ENCODE measurements at places on chromosomes 11 and 22.

DNA sequence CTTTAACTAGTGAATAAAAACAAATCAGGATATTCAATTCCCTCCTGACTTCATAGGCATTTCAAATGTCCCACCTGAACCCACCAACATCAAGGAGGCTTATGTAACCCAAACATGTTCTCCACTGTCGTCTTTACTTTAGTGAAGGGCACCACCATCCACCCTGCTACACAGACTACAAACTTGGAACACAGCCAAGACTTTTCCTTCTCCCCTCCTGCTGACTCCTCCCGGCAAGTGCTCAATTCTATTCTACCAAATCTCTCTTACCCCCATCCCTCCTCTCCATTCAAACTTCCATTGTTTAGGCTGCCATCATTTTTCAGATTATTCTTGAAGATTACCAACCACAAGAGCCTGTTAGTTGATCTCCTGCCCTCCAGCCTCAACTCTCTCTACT lies 24.3 kb downstream of the SAAL1 start:
- no peak for DNase-seq

DNA sequence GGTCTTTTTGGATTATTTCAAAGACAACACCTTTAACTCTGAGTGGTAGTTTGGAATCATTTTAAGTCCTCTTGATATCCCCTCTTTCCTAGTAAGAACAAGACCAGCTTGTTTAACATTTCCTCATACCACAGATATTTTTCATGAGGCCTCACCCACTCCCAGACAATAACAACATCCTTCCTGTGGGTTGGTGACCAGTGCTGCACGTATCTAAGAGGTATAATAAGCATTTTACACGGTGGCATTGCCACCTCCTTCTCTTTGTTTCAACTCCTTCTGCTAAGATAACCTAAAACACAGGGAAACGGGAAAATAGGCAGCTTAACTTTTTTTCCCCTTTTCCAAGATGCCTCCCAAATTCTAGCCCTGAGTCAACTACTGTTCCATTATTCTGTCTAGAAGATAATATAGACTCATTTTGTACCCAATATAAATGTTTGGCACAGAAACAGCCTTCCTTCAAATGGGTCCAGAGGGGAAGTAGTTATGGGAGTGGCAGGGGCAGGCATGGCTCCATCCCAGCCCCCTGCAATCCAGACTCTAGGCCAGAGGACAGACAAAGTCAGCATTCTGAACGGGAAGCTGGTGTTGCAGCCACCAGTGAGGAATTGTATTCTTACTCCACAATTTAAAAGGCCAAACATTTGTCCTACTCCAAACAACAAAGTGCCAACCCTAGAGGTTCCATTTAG lies 28.5 kb downstream of the MAML2 start:
- DNase-seq: no peak

- no peak for DNase-seq
These were observed 11.7 kb downstream of the NRXN2 start for GRCh38 chr11:64711138-64711955.

GRCh38 chr22:21666786-21667185 lies 974 bp downstream of the PPIL2 start:
- no peak for DNase-seq

DNA sequence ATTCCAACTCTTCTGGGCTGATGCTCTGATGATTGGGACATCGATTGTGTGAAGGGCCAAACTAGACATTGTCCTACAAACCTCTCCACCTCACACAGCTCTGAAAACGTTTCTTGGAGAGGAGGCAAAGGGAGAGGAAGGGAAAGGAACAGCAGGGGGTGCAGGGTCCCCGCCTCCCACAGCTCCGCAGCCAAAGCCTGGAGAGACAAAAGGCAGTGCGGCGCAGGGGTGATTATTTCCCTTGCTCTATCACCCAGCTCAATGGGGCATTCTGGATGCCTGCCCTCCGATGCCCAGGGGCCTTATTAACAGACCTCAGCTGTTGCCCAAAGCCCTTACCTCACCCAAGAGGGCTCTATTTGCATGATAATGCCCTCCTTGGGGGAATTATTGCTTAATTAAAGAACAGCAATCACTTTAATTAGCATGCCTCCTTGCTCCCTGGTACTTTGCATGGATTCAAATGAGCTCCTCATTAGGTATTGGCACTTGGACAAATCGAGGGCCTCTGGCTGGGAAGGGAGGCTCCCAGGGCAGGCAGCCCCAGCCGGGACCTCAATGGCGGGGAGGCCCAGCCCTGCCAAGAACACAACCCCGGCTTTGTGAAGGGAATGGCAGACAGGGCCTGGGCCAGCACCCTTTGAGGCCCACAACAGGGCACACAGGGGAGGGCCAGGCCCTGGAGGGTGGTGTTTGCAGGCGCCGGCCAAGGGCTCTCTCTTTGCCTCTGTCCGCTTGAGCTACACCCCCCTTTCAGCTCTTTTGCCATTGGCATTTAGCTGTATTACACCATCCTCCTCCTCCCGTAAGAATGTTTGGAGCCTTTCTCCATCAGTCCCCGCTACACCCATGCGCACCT lies 19.8 kb upstream of the CDON start:
- DNase-seq: no peak

DNA sequence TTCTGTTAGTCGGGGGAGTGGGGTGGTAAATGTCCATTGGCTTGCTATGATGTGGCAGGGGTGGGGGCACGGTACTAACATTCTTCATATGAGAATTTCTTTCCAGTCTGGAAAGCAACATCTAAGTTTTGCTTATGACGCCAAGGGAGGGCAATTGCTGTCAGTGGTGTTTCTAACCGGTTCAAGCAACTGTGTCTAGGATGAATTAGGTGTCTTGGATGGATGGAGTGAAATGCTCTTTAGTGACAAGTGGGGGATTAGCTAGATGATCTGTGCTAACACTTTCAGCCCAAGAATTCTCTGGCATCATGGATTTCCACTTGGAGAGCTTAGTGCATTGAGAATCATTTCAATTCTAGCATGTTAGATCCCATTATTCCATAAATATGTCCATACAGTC lies 262.6 kb upstream of the SORL1-AS1 start:
- no peak for DNase-seq

DNA sequence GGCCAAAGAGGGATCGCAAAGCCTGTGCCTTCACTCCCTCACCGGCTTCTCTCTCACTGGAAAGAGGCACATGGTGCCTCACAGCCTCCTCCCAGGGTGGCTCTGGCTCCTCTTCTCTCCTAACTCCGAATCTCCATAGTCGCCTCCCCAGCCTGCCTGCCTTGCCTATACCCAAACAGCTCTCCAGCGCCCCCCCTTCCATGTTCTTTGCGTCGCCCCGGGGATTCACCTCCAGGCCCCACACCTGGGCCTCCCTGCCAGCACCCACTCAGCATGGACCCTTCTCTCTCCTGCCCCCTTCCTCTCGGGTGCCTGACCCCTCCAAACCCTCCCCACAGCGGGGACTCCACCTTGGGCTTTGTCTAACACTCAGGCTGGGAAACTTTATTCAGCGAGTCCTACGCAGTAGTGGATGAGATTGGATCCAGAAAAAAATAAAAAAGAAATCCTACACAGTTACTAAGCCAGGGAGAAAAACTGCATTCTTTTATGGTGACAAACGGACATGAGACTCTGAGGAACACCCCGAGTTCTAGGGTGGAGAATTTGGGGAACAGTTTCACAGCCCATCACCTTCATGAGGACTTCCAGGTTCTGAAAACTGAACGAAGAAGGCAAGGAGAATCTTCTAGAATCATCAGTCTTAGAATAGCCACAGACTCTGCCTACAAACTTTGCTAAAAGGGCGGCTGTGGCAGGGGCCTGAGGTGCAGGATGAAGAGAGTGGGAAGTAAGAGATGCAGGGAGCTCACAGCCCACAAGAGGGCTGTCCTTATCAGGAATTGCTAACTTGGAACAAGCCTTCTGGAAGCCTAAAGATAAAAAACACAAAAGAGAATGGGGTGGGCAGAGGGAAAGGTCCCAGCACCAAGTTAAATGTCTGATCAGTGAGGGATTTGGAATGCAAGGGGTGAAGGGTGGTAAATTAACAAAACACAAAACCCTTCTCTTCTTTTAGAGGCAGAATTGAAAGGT lies 5.3 kb downstream of the PPM1F start:
- DNase-seq: no peak

DNA sequence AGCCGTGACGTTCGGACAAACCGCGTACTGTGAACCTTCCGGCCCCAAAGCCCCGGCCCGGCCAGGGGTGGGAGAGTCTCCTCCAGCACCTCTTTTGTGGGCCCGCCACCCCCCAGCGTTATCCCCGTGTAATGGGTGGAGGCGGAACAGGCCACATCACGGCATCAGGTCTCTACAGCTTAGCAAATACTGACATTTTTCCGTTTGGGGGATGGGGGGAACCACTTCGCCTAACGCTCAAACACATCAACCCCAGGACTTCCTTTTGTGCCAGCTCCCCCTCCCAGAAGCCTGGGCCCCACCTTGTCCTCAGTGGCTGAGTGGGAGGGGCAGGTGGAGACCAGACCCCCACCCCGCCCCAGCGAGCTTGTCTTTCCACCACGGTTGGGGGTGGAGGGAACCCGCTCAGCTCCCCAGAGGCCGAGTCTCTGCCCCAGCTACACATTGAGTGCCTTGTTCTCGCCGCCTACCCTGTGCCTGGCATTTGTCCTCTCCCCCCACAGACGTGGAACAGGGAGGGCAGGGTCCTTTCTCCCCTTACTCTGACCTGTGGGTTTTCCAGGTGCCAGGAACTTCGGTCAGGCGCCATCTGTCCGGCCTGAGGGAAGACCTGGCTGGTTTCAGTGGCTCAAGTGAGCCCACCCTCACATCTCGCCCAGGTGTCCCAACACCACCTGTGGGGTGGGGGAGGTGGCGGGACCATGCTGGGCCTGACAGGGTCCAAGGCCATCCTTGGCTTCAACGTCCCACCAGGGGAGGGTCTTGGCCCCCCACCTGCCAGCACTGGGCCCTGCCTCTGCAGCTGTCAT lies 29.6 kb downstream of the SBF1 start:
- DNase-seq: no peak

DNA sequence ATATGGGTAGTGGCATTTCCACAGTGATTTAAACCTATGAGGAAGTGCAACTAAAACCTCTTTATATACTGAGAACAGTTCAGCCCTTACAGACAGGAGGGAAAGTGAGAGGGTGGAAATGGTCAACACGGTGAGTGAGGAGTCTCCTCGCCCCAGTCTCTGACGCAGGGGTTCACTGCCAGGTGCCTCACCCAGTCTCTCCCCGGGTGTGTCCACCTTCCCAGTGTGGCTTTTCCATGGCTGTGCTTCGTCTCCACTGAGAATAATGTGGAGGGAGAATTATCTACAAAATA lies 116.6 kb upstream of the TOP3B start:
- DNase-seq: no peak

DNA sequence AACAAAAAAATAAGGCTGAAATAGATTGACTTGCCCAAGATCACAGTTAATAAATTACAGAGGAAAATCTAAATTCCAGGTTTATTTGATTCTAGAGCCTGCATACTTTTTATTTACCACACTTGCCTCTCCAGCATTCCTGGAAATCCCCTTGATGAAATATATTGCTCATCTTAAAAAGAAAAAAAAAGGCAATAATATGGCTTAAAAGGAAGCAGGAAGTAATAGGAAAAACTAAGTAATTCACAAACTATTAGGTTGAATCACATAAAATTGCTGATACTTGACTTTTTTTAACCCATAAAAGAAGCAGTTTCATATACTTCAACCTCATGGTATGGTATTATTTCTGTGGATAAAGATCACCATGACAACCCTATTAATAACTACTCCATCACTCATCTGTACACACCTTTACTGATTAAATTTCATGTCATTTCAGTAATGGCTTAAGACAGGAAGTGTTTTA lies 52.9 kb downstream of the COPB1 start:
- DNase-seq: no peak

- no peak for DNase-seq
These were observed 71.4 kb upstream of the SYN3 start for GRCh38 chr22:33129621-33130020.

DNA sequence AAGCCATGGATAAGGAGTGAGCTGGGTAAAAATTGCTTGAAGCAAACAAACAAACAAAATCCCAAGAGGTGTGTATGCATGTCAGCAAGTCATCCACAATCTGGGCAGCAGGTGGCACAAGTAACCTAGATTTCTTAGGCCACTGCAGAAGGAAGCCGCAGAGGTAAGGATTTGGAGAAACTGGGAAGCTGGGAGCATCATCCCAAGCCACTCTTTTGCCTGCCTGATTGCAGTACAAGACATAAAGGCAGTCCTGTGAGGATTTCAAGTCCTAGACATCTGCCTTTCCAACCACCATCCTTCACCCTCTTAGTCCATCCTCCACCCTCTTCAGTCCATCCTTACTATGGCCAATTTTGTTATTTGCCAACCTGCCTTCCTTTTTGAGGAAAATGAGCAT lies 67.2 kb upstream of the BMAL1 start:
- DNase-seq: no peak

DNA sequence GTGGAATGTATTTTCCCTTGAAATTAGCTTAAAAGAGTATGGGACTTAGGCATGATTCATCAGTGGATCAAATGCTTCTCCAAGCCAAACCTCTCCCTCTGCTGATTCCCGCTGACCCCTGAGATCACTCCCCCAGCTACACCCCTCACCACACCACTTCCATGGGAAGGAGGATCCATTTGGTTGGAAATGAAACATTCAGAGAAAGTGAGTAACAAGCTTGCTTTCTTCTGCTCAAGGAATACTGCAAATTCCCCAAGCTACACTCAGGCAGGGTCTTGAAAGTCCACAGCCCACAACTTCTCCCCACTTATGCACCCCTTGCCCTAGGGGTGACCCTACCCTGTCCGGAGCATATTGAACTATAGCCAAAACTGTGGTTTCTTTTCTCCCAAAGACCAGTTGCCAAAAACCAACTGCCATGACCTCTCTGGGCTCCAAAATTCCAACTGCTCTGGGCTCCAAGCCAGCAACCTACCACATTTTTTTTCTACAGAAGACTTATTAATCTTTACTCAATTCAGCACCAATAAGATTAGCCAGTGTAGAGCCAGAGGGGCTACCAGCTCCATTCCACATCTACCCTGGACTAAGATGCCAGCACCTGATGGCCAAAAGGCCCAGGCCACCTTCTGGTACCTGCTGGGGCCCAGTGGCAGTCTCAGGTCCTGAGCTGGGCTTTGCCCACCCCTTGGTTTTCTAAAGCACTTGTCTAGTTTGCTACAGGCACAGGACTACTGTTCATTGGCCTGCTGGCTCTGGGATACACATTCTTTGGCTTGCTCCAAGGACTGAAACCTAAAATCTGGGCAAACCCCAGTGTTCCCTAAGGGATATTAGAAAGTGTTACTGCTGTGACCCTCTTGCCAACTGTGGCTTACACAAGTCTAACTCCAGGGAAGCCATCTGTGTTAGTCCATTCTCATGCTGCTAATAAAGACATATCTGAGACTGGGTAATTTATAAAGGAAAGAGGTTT lies 101.1 kb downstream of the MICAL3 start:
- peak; percentile 39 for DNase-seq

- DNase-seq: no peak
These were observed 65.4 kb downstream of the PKNOX2 start for GRCh38 chr11:125229916-125230315.
